Hematopoietic multipotent progenitor cell treated with erythropoietin and hydrocortisone succinate and interleukin-3 and kit ligand, for 6 days (in vitro differentiated cells): ENCODE measurements at places on chromosomes 3 and 15.
A peak's percentile ranks its signal among the peaks of the same experiment; 100 is the strongest.

DNA sequence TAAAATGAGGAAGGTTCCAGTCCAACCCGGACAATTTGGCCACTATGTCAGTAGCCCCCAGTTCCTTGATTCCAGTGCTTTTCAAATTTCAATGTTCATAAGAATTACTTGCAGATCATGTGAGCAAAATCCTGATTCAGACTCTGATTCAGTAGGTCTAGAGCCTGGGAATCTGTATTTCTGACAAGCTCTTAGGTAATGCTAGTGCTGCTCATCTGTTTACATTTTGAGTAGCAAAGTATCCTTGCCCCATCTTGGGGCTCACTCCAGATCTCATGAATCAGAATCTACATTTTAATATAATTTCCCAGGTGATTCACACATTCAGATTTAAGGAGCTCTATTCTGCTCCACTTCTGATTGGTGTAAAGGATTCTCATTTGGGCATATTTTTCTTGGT is 142.0 kb downstream of the NAALADL2 start:
- DNase-seq: no peak

- DNase-seq: peak; percentile 86
Measured at GRCh38 chr3:143121241-143122088, 1.9 kb downstream of the CHST2 start.

- peak; percentile 25 for DNase-seq
Measured at GRCh38 chr15:93861956-93862741, 369.2 kb upstream of the MCTP2 start.

- no peak for DNase-seq
Measured at GRCh38 chr15:67072442-67072841, 7.0 kb downstream of the SMAD3 start.

DNA sequence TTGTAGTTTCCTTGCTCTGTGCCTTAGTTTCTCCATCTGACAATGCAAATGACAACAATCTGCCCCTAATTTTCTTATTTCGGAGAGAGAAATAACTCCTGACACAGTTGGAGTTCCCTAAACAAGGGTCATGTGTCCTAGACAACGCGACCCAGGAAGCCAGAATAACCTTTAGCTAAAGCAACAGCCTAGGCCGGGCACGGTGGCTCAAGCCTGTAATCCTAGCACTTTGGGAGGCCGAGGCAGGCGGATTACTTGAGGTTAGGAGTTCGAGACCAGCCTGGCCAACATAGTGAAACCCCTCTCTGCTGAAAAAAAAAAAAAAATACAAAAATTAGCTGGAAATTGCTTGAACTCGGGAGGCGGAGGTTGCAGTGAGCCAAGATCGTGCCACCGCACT is 49.9 kb downstream of the MCF2L2 start:
- no peak for DNase-seq

DNA sequence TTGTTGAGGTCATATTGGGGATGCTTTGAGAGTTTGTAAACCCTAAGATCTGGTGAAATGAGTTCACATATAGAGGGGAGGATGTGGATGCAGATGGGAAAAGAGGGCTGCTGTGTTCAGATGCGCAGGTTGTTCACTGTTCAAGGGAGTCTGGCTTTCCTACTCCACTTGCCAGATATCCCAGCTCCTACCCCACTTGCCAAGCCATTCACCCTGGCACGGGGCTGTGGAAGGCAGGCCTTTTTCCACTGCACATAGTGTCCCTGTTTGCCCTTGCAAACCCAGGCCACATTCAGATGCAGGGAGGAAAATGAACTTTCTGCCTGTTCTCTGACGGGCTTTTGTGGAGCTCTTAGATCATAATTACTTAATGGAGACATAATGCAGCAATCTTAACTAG is 29.0 kb downstream of the CRABP1 start:
- no peak for DNase-seq

DNA sequence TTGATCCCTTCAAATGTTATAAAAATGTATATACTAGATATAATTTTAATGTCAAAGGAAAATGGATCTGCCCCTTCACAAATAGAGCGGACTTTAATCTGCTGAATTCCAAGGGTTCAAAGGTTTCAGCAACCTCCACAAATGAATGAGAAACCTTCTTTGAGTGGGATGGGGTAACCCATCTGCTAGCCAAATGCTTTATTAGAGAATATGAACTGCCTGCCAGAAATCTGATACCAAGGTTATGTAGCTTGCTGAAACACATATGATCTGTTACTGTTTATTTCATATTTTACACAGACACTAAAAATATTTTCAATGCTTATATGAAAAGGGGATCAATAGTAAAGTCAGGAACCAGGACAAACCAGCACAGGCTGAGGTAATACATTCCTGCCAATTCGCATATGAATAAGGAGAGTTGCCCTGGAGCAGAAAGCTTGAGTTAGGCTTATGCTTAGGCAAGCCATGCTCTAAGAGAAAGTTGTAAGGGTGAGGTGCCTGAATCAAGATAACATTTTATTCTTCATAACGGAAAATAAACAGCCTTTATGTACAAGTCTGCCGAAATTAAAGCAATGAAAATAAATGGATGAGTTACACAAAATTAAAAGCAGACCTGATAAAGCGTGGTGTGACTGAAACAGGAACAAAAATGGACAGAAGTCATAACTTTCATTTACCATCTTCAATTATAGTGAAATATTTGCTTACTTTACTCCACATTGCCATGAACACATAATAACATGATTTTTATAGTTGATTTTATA is 26.5 kb downstream of the PLOD2 start:
- DNase-seq: no peak

GRCh38 chr3:178392511-178392926 is 143.7 kb upstream of the KCNMB2 start:
- DNase-seq: no peak

DNA sequence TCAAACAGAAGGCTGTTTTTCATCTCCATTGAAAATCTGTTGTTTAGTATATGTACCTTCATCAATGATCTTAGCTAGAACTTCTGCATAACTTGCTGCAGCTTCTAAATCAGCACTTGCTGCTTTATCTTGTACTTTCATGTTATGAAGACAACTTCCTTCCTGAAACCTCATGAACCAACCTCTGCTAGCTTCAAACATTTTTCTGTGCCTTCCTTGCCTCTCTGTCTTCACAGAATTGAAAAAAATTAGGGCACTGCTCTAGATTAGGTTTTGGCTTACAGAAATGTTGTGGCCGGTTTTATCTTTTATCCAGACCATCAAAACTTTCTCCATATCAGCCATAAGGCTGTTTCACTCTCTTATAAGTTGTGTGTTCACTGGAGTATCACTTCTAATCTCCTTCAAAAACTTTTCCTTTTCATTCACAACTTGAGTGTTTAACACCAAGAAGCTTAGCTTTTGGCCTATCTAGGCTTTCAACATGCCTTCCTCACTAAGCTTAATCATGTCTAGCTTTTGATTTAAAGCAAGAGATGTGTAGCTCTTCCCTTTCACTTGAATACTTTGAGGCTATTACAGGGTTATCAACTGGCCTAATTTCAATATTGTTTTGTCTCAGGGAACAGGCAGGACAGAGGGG is 78.6 kb downstream of the IGSF11 start:
- no peak for DNase-seq

DNA sequence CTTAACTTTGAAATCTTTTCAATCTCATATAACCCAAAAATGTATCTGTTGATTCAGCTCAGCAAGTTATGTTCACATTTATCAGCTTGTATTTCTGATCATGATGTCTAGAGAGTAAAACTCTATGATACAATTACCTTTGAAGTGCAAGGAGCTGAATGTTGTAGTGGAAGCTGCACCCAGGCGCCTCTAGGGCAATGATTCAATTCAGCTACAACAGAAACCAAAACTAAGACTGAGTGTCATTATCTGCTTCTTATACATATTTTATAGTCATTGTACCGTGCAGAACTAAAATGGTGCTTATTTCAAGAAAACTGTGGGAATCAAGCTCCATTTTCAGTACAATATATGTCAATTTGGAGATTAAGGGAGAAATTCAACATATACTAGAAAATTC is 1237.5 kb downstream of the ZPLD1 start:
- DNase-seq: no peak

DNA sequence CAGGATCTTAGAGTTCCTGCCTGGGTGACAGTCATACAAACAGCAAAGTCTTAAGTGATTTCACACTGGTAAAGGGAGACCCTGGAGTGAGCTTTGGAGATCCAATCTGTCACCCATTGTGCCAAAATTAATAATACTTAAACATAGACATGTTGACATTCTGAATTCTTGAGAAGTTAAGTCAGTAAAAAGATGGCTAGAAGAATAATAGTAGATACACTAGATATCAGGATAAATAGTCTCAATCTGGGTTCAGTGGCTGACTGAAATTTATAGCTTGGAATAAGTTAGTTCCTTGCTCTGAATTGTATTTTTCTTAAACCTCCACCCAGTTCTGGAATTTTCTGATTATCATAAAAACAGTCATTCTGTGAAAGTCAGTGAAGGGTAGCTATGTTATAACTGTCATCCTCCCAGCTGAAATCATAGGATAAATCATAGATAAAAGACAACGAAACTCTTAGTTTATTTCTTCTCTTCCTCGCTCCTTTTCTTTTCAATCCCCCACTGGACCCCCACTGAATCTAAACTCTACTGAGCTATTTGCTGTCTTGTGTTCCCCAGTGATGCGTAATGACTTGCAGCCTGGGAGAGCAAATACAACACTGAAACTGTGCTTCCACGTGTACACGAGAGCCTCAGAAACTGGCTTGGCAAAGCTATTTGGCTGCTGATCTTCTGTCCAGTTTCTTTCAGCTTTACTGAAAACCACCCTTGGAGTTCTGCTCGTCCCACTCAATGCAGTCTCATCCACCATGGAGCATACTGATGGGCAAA is 175.4 kb upstream of the TP63 start:
- no peak for DNase-seq

- no peak for DNase-seq
Measured at GRCh38 chr15:57403017-57403416, 26.7 kb downstream of the CGNL1 start.

- DNase-seq: peak; percentile 87
Measured at GRCh38 chr15:40756938-40757337, 1.9 kb upstream of the RMDN3 start.

DNA sequence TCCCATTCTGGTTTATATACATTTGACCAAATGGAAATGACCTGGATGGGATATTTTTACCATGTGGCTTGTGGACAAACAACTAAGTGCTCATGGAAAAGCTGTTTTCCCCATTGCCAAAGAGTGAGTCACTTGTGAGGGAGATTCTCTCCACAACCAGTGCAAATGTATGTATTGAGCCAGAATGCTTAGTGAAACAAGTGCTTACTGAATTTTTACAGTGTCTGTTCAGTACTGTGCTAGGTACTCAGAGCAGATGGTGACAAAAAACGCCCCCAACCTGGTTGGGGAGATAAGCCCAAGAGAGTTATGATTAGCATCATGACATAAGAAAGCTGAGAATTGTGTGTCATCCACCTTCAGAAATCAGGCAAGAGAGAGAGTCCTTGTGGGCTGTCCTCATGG is 2.3 kb downstream of the CHP1 start:
- DNase-seq: peak; percentile 65

- DNase-seq: no peak
Measured at GRCh38 chr15:74422265-74422651, 11.5 kb downstream of the SEMA7A start.

DNA sequence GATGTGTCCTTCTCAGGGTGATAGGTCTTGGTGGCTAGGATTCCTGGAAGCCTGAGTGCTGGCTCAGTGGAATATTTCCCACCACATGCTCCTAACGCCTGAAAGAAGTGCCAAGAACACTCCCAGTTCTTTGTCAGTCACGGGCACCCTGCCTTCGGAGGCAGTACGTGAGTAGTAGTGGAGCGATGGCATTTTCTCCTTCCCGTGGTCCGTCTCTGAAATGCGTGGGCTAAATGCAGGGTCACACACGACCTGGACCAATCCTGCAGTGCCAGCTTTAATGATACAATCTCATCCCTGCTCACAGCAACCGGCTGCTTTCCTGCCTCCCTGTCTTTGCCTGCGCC is 14.5 kb downstream of the H1-8 start:
- no peak for DNase-seq

DNA sequence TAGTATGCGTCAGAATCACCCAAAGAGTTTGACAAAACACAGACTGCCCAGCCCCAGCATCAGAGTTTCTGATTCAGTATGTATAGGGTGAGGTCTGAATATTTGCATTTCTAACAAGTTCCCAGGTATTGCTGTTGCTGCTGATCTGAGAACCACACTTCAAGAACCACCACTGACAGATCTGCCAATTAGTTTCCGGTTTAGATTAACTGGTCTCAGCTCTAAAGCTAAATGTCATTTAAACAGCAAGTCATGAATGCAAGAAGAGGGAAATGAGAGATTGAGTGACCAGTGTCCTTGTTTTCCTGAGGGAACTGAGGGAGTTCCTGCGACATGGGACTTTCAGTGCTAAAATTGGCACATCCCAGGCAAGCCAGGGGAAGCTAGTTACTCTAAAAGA is 305.0 kb downstream of the ZNF385D start:
- no peak for DNase-seq

GRCh38 chr3:45890405-45890804 is 4.1 kb downstream of the CCR9 start:
- peak; percentile 56 for DNase-seq

DNA sequence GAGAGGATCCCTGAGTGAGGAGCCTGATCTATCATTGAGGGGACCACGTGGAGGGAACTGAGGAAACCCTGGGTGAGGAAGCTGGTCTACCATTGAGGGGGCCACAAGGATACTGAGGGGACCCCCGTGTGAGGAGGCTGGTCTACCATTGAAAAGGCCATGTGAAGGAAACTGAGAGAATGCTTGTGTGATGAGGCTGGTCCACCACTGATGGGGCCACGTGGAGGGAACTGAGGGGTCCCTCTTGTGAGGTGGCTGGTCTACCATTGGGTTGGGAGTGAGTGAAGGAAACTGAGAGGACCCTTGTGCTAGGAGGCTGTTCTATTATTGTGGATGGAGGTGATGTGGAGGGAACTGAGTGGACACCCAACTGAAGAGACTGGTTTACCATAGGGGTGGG is 161.3 kb downstream of the FBLN2 start:
- no peak for DNase-seq

GRCh38 chr3:186254676-186255650 is 107.1 kb downstream of the DGKG start:
- DNase-seq: peak; percentile 29

- DNase-seq: no peak
Measured at GRCh38 chr3:30083315-30083714, 523.1 kb upstream of the TGFBR2 start.

- no peak for DNase-seq
Measured at GRCh38 chr3:107065094-107065861, 312.0 kb upstream of the CCDC54 start.
